GM12864 (cell line): ENCODE measurements at places on chromosomes 4 and X.

- no peak for DNase-seq
These were observed 108.5 kb downstream of the ZNF330 start for GRCh38 chr4:141329174-141329569.

DNA sequence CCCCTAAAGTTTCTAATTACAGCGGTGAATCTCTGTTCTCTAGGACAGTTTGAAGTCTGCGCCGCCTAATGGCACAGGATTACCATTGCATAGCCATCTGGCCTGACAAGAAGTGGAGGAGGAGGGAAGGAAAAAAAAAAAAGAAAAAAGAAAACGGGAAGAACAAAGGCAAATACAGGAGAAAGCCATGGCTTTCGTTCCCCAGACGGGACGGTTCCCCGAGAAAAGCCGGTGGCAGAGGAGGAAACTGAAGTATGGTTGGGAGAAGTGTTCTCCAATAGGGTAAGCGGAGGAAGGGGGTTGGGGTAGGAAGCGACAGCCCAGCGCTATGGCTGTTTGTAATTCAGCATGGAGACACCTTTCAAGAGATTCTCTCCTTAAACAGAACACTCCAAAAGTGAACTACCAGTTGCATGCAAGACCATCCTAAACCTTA, 80.8 kb downstream of the HMGN5 start:
- no peak for DNase-seq

GRCh38 chr4:99762728-99763127, 53.9 kb upstream of the DAPP1 start:
- DNase-seq: no peak

DNA sequence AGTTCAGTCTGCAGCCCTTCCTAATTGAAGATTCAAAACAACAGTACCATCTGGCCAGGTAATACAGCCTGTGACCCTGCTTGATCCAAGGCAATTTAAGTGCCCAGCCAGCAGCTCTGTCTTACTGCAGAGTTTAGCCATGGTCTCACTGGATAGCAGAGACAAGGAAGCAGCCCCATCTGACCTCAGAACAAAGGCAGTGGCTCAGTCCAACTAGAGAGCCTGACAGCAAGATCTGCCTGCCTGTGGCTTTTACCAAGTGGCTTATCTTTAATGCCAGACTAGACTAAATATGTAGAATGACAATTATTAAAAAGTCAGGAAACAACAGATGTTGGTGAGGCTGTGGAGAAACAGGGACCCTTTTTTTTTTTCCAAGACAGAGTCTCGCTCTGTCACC, 293.4 kb downstream of the DTHD1 start:
- no peak for DNase-seq

- no peak for DNase-seq
These were observed 133.4 kb downstream of the APBB2 start for GRCh38 chr4:41080976-41081375.

DNA sequence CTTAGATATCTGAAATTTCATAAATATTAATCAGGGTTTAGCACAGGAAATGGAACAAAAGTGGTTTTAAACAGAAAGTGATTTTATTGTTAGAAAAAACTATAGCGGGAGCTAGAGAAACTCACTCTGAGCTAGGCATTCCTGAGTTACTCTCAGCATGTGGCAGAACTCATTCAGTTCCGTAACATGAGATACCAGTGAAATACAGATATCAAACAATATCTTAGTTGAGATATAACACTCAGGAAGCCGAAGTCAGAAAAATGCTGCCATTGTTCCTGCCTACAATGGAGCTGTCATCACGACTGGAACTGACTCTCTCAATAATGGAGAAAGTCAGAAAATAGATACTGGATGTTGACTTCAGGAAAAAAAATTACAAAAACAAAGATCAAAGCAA, 1428.7 kb downstream of the PCDH18 start:
- DNase-seq: no peak

DNA sequence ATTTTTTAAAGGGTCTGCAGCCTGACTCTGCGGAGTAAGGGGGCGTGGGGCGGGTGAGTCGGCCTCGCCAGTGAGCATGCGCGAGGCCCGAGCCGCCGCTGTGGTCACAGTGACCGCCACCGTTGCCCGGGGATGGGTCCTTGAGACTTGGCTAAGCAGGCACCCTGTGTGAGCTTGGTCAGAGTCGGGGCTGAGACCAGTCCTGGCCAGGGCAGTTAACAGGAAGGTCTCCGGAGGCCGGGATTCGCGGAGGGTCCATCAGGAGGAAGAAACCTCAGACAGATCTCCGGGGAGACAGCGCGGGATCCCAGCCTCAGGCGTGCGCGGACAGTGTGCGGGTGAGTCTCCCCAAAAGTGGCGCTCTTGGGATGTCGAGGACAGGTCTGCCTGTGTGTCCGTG, 1384.4 kb upstream of the PCDH10 start:
- no peak for DNase-seq

DNA sequence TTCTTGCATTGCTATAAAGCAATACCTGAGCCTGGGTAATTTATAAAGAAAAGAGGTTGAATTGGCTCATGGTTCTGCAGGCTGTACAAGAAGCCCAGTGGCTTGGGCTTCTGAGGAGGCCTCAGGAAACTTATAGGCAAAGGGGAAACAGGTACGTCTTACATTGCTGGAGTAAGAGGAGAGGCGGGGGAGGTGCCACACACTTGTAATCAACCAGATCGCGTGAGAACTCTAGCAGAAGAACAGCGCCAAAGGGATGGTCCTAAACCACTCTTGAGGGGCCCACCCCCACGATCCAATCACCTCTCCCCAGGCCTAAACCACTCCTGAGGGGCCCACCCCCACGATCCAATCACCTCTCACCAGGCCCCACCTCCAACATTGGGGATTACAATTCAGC, 50.6 kb upstream of the SHOX start:
- DNase-seq: no peak

GRCh38 chr4:153349206-153349805, 4.8 kb downstream of the MND1 start:
- no peak for DNase-seq

GRCh38 chr4:153706519-153706918, 22.4 kb downstream of the TLR2 start:
- DNase-seq: no peak

DNA sequence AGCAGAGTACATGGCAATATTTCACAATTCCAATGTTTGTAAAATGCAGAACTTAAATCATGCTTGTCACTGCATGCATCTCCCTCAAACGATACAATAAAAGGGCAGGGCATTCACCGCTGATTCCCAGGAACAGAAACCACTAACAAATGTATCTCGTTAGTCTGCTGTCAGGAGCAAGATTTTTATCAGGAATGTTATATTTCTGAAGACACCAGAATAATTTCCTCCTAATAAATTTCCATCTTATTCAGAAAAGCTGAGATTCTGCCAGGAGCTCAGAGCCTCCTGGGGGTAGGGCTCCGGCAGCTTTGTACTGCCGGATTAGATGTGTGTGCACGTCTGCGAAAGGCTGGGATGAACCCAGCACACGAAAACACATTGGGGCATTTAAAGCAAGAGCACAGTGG, 54.0 kb upstream of the LDB2 start:
- no peak for DNase-seq

GRCh38 chr4:38681281-38681991, 17.4 kb downstream of the KLF3 start:
- DNase-seq: no peak

DNA sequence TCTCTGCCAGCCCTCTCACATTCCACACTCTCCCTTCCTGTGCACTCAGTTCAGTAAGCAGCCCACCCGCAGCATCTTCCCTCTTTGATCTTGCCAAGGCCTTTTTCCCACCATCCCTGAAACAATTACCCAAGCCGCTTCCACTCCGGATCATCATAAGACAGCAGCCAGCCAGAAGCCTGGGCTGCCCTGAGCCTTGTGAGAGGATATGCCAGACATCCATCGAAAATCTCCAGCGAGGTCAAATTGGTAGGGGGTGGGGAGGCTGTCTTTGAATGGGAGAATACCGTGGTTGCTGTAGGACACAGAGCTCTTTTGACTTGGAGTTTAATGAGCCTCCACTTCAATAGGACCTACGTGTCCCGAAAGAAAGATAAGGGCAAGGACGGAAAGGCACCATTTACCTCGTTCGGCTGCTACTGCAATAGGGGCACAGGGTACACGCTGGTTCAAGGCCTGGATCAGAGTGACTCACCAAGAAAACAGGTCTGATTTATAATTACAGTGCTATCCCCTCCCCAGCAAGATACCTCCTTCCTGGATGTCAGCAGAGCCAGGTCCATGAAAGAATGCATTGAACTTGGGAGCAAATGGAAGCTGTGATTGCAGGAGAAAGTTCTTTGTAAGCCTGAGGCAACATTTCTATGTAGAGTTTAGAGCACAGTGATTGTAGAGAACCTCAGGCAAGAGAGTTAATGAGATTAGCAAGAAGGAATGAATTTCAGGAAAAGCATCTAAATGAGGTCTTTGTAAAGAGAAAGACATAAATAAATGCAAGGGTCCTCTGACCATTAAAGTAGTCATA, 39.5 kb downstream of the AMOT start:
- no peak for DNase-seq

DNA sequence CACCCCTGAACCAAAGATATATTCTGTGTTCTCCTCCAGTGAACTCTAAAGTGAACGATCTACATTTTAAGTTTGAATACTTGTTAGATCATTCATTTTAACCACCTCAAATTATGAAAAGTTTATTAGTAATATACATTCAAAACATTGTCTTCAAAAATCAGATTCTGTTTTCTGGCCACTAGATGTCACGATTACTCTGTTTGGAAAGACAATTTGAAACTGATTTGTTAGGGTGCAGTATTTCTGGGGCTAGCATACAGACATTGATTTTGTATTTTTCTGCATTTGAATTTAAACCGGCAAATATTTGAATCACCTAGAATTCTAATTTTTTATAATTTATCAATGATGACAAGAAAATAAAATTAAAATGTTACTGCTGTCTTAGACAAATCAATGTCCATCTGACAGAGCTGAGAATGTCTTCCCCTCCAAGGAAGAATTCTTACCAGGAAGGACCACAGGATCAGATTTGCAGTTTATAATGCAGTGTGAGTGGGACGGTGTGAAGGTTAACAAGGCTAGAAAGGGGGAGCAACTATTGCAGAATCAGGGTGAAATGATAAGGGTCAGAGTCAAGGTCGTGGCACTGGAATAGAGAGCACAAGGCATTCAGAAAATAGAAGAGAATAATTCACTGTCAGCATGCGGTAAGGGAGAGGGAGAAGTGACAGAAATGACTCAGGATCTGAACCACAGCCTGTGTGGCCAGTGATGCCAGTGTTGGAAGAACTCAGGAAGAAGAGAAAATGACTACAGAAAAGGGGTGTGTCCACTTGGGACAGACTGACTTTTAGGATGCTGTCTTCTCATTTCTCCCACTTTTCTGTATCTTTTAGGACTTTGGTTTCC, 91.6 kb downstream of the ANXA10 start:
- peak; percentile 2 for DNase-seq

DNA sequence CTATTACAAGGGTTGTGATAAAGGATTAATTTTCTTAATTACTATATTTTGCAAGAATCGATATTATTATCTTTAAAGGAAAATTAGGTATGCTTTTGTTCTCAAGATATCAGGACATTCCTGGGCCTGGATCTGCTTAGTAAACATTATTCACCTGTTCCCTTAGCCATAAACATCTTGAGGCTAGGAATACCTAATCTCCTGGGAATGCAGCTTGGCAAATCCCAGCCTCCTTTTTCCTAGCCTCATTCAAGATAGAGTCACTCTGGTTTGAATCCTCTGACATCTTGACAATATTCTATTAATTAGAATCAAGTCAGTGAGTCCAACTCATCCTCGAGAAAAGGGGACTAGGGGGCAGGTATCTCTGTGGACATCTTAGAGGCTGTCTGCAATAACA, 327.1 kb downstream of the STIM2 start:
- DNase-seq: no peak

GRCh38 chr4:159272273-159273140, 169.6 kb downstream of the RAPGEF2 start:
- no peak for DNase-seq
